ENCODE measurements at places on chromosomes 11 and 22.

- DNase-seq = no peak
Observed at GRCh38 chr11:68835749-68836148, 6.0 kb downstream of the CPT1A start.

- no peak for DNase-seq
Observed at GRCh38 chr22:20173772-20174171, 22.9 kb upstream of the CCDC188 start.

DNA sequence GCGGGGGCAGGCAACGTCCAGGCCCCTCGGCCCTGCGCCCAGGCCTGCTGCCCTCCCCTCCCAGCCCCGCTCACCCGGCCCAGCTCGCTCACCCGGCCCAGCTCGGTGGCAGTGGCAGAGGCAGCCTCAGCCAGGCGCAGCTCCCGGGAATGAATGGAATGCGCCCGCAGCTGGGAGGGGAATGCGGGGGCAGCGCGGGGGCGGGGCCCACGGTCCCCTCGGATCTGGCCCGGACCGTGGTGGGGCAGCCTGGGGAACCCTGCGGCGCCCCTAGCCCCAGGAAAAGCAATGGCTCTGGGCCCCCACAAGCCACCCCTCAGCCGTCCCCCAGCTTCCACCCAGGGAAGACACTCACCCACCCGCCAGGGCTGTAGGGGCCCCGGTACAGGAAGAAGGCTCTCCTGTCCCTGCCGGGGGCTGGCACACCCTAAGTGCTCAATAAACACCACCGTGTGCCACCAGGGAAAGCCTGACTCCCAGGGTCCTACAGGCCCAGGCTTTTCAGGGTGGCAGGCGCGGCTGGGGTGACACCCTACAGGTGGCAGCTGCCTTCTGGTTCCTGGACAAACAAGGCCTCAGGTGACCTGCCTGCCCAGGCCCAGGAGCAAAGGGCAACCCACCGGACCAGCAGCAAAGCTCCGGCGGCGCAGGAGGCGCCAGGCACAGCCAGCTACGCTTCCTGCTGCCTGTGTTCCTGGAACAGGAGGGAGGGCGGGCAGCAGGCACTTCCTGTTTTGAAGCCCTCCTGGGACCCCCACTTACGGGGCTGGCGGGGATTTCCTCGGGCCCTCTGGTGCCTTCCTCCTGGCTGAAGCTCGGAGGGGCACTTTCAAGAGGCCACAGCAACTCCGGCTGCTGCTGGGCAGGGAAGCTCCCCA is 13.8 kb downstream of the PLXNB2 start:
- DNase-seq = no peak

DNA sequence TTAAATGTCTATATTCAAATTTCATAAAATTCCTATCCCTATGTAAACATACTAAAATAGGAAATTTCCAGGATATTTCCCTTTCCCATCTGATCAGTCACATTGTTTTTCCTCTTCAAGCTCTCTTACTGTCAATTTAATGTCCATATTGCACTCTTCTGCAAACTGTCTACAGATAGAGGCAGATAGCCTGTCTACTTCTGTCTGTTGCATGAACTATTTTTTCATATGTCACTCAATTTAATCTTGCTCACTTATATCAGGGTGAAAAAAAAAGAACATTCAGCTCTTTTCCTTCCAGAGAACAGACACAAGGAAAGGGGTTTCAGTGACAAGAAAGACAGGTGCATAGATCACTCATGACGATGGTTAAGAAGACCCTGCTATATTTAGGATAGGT is 1013.9 kb upstream of the CCDC90B start:
- DNase-seq = no peak

GRCh38 chr11:22304337-22304961 is 33.7 kb upstream of the SLC17A6 start:
- peak; percentile 31 for DNase-seq

DNA sequence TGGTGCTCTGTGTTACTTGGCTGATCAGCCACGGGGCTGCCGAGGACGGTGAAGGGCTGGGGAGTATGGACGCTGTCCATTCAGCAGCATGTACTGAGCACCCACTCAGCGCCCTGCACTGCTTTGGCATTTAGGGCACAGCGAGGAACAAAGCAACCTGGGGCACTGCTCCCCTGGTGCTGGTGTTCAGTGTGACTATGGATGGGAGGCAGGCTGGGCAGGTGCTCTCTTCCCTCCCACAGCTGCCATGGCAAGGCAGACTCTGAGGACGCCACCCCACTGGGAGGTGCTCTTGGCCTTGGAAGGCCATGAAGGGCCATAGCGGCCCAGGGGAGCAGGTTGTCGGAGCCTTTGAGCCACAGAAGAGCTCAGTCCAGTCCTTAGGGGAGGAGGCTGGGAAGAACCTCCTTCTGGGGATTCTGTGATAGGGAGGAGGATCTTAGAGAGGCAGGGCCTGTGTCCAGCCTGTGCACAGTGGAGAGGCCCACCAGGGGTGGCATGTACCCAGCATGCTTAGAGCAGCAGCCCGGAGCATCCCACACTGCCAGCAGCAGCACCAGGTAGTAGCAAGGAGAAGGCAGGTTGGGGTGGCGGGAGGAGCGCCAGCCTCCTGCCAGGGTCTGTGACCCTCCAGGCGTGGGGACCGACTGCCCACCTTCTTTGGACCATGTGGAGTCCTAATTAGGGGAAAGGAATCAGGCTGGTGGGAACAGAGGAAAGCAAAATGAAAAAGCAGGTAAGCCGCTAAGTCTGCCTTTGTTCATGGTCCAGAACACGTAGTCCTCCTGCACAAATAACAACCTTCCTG is 141.8 kb downstream of the MPPED1 start:
- DNase-seq = no peak

DNA sequence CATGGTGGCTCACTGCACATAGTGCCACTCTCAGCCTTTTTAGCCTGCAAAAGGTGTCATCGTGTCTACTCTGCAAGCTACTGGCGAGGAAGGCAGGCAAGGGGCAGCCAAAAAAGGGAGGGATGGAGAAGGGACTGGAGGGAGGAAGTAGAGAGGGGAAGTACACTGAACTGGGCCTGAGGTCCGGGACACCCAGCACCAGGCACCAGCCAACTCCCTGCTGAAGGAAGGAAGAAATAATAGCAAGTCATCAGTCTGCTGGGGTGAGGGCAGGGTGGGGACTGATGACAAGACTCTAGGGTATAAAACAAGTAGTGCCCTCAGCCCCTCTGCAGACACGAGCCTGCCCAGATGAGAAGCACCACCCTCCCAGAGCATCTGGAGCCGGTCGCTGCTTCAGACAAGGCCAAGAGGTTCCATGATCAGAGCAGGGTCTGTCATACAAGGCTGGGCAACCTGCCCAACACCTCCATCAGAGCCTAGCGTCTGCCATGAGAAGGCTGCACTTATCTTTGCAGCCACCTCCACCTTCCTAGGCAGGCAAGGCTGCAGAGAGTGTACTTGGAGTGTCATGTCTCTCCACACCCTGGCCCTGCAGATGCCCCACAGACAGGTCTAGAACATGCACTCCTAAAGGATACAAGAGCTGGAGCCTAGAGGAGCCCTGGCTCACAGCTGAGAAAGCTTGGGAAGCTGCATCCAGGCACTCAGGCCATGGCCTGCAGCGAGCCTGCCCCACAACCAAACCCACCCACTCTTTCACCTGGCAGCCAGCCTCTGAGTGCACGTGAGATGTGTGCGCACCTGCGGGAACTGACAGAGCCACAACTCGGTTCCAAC is 9.0 kb upstream of the COMT start:
- no peak for DNase-seq

DNA sequence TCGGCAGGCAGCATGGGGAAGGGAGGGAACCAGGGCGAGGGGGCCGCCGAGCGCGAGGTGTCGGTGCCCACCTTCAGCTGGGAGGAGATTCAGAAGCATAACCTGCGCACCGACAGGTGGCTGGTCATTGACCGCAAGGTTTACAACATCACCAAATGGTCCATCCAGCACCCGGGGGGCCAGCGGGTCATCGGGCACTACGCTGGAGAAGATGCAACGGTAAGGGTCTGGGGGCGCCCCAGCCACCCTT is 204 bp downstream of the FADS2 start:
- DNase-seq = no peak

DNA sequence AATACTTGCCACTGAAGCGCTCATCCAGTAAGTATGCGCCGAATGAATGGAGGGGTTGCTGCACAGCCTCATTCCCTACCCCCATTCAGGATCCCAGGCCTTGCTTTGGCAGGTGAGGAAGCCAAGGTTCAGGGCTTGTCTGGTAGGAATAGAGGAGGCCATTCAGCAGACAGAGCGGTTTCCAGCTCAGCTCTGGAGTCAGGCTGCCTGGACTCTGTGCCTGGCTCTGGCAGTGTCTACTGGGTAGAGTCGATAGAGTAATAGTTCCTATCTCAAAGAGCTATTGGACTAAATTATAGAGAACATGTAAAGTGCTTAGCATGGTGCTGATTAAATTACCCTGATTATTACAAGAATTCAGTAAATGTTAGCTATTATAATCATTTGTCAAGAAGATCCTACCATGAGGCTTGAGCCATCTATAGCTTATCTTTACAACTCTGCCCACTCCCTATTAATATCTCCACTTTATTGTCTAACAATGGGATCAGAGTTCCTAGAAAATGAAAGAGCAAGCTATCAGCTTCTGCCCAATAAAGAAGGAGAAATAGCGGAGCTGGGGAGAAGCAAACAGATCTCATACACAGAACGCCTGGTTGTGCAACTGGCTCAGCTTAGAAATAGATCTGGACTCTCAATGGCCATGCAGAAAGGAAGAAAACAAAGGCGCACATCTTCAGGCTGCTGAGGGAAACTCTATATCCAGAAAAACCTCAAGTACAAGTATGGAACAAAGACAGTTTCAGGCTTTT is 6.6 kb upstream of the SNX32 start:
- DNase-seq = no peak

GRCh38 chr11:75204012-75204674 is 36.4 kb upstream of the TPBGL start:
- DNase-seq = no peak

GRCh38 chr11:110294509-110294908 is 1.9 kb downstream of the RDX start:
- no peak for DNase-seq

- no peak for DNase-seq
Observed at GRCh38 chr22:17907748-17908051, 116.7 kb downstream of the MICAL3 start.

Measured in NCI-H2081 treated with DMSO at 0.1 percent for 48 hours (cell line).